NCI-H69 (cell line): ENCODE measurements at places on chromosomes 4 and X.
A peak's percentile ranks its signal among the peaks of the same experiment; 100 is the strongest.

GRCh38 chrX:13654116-13654515, 1.2 kb downstream of the TCEANC start:
- no peak for DNase-seq

GRCh38 chr4:129453524-129454200, 357.7 kb downstream of the C4orf33 start:
- DNase-seq: peak; percentile 6

DNA sequence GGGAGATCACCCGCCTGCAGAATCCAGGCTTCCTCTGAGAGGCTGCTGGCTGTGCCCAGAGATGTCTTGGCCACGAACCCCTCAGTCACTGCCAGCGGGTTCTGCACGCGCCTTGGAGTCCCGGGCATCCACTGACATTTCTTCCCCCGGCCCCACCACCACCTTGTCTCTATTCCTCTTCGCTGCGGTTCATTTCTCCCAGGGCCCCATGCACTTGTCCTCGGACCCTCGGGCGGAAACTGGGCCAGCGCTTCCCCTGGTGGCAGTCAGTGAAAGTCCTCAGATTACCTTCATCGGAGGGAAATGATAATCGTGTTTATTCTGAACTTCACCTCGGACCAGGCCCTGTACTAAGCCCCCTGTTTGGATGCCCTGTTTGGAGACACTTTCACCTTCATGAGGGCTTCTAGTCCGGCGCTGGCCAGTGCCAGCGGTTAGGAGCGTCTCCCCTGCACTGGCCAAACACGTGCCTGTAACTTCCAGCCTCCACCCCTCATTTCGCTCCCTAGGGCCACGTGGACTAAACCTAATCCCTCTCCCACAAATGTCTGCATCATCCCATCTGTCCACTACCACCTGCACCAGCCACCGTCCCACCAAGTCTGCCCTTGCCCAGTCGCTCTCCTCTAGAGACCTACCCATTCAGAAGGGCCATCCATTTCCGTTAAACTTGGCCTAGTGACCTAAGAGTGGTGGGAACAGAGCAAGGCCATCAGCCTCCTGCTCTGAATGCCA, 82.0 kb downstream of the DCTD start:
- DNase-seq: no peak

GRCh38 chr4:60452266-60452665, 747.9 kb upstream of the ADGRL3 start:
- peak; percentile 85 for DNase-seq

DNA sequence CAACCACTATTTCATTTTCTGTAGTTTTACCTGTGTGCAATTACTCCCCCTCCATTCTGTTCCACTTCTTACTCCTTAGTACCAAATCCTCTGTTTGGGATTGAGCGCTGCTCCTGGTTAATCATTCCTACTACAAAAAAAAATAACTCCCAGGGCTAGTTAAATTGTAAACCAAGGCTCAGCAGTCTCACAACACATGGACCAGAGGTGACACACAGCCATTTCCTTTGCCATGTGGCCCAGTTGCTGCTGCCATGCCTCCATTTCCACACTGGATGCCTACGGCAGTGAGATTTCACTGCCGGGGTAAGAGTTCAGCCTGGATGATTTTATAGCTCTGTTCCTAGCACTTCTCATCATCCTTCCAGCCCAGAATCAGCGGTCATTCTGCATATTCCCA, 107.2 kb downstream of the AKAP4 start:
- no peak for DNase-seq

- peak; percentile 76 for DNase-seq
These were observed 34.1 kb upstream of the ZNF81 start for GRCh38 chrX:47802589-47802988.

DNA sequence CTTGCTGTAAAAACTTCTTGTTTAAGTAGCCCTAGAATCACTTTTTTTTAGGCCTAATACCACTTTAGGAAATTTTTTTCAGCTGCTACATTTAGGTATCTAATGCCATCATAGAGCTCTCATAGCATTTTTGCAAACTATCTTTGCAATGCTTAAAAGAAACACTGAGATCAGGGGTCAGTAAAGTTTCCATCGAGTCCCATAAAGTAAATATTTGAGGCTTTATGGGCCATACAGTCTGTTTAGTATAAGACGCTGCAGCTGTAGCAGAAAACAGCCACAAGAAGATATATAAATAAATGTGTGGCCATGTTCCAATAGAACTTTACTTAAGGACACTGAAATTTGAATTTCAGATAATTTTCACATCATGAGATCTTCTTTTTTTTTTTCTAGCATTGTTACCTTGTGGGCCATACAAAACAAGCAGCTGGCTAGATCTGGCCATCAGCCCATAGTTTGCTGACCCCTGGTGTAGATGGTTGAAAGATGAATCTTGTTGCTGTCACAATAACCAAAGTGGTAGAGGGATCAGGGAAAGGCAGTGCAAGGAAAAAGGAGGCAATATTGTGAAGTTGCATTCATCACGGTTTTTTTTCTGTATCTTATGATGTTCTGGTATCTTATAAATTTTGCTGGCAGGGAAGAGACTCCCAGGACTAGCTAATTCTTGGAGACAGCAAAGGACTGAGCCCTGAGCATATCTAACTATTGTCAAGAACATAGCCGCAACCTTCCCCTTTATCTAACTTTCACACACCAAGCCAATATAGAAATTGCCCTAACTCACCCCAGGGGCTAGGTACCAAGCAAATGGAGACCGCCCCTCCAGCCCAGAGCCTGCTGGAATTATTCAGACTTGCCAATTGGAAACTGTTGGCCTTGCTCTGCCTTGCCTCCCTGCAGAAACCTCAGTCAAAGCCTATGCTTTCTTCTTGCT, 46.6 kb downstream of the RASGEF1B start:
- DNase-seq: peak; percentile 3

DNA sequence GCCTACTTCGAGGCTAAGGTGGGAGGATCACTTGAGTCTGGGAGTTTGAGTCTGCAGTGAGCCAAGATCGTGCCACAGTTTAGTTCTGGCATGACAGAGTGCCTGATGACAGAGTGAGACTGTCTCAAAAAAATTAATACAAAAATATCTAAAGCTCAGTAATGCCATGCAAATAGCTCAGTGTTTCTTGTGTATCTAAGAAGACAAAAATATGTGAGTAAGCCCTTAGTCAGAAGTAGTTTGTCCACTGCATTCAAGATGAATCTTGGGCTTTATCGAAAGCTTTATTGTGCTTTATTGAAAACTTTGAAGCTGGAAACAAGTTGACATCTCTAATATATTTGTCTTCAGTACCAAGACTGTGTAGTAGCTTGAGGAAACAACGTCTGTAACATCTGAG, 115.9 kb downstream of the GPAT3 start:
- no peak for DNase-seq
